HT1080 (cell line): ENCODE measurements at places on chromosomes 1 and 21.

DNA sequence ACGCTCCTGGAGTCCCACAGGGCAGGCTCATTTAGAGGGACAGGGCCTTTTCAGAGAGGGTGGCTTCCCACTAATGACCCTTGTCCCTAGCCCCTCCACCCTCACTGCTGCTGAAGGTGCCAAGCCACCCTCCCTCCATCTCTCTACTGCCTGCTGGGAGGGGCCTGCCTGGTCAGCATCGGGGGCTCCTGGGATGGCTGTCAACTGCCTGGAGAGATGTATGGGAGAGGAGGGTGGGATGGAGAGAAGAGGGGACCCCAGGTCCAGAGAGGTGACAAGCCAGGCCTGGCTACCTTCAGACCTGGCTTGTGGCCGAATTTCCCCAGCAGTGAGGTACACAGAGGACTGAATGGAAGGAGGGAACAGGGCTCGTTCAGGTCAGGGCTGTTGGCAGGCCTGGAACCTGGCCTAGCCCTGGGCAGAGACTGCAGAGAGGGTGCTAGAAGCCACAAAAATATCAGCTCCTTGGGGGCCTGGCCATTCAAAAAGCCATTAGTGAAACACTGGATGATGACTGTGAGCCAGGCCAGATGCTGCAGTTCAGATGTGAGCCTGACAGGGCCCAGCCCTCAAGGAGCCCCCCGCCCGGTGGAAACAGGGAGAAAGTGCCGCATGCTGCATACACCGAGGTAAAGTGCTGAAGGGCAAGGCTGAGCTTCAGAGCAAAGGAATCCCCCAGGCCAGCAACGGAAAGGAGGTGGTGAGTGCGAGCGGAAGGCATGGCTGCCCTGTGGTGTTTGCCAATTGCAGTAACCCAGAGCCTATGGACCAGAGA lies 20.0 kb downstream of the MMEL1 start:
- DNase-seq = no peak

DNA sequence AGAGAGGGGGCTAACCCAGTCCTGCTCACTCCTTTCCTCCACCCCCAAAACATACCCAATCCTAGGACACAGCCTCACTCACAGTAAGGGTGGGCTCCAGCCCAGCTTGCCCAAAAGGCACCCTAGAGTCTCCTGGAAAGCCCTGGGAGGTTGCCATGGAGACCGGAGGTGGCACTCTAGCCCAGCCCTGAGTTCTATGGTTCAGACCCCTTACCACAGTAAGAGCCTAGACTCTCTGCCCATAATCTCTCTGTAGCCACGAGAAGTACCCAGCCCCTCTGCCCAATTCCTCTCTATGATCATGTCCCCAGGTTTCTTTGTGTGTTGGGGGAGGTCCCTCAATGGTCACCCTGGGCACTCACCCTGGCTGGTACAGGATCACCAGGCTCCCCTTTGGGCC lies 14.4 kb downstream of the COL16A1 start:
- DNase-seq = no peak

DNA sequence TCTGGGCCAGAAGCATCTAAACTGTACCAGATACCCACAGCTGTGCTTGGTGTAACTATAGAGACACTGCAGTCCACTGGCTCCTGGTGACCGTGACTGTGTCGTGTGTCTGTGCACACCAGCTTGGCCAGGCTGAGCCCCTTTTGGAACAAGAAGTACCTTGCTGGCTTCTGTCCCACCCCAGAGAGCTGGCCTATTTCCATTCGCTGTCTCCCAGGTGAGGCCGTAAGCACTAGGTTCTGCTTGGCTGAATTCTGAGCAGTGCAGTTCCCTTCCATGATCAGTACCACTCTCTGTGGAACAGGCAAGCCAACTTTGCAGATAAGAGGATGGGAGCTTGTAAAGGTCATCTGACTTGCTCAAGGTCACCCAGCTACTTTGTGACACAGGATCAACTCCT lies 119.9 kb upstream of the DNAH14 start:
- DNase-seq = no peak

DNA sequence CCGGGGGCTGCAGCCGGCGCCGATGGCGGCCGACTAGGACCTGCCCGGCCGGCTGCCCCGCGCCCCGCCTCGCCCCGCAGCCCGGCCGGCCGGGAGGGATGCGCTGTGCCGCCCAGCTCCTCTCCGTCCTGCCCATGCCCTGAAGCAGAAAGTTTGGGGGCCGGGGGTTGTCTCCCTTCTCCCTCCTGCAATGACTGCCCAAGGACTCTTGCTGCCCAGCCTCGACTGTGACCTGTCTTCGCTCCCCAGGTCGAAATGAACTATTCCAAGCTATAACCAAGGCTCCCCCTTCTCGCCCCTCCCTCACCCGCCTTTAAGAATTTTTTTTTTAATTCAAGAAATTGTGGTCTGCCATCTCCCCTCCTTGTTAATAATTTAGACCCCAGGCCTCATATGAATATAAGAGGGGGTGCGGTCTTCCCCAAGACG lies 361 bp downstream of the TMCC2 start:
- DNase-seq = no peak

- no peak for DNase-seq
These were observed 17.0 kb upstream of the MACF1 start for GRCh38 chr1:39187275-39188046.

GRCh38 chr1:201394591-201394990 lies 4.5 kb downstream of the LAD1 start:
- DNase-seq = no peak

GRCh38 chr1:55284856-55285255 lies 69.7 kb upstream of the USP24 start:
- DNase-seq = peak; percentile 38

GRCh38 chr1:228317891-228318810 lies 88.5 kb downstream of the TRIM11 start:
- no peak for DNase-seq

DNA sequence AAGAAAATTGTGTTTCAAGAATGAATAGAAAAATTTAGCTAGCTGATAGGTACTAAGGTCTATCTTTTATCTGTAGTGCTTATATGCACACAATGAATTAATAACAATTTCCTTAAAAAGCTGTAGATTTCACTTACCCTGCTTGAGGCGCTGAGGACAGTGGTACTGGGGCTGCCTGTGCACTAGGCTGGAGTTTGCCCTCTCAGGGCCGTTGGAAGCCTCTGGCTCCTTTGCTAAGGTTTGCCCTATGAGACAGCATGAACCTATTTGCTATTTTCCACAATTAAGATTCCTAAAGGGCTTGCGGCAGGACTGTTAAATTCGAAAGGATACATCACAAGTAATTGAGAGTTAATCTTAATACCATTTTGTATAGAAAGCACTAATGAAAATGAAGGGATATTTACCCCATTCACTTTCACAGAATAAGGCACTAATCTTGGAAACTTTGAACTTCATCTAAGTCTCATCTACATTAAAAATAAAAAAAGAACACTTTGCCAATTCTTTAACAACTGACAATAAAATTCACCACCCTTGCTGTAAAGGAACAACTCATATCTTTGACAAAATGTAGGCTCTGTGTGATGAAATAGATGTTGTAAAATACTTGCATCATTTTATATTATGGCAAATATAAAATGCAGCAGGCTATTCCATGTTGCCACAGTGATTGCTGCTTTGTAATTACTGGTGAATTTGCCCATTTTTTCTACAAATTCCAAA lies 293.0 kb downstream of the NTNG1 start:
- no peak for DNase-seq

DNA sequence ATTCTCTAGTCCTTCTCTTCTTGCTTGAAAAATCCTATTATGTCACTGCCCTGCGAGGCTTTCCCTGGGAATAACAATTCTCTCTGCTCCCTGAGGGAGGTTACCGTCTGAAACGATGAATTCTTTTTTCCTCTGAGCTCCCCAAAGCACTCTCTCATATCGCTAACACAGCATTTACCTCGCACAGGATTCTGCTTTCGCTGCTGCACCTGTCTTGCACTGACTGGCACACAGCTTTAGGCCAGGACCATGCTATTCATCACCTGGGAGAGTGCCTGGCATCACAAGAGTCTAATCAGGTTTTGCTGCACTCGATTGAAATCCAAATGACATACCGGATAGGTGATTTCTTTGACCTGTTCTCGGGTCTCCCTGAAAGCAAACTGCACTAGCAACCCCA lies 52.8 kb upstream of the GNG4 start:
- no peak for DNase-seq

DNA sequence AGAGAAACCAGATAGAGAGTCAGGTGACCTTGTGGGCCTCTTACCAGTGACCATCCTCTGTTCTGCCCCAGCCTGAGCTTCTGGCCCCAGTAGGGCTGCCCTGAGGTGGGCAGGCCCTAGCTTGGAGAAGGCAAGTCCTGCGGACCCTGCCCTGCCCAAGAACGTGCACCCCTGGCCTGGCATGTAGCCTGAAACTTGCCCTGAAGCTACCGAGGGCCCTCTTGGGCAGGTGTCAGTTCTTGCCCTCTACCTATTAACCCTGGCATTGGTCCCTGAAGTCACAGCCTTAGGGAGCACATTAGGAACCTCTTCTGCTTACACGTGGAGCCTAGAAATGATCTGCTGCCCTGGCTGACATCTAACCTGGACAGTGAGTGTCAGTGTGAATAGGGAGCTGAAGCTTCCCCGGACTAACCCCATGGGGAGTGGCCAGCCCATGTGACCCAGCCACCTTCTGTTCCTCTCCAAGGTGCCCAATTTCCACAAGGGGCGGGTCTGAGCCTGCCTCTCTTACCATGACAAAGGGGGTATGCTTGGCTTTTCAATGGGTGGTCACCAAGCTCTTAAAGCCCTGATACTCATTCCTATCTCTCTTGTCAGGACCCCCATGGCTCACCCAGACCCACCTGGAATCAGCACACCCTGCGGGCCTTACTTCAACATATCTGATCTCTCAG lies 163.0 kb downstream of the ZSCAN20 start:
- DNase-seq = no peak

DNA sequence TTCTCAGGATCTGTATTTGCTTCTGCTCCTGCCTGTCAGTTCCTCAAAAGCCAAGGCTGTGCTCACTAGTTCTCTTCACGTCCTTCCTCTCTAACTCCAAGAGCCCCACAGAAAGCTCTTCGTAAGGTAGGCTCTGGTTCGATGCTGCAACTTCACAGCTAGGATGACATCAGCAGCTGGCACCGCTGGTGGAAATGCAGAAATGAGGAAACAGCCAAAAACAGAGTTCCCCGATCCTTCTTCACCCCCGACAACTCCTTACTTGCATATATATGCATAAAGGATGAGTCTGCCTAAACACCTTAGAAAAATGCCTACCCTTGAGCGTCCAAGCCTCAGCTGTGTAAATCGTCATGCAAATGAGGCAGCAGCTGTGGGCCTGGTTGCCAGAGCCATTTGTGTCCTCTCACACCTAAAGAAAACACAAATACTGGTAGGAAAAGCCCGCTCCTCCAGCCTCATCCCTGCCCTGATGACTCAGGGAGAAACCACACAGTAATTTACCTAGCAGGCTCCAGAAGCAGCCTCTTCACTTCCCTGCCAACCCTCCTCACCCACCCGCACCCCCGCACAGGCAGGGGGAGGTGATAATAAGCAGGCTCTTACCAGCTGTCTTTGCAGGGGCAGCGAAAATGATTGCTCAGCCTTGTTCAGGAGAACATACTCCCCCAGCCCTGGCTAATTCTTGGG lies 28.2 kb downstream of the BATF3 start:
- peak; percentile 93 for DNase-seq

GRCh38 chr21:36433059-36433709 lies 46.7 kb downstream of the CLDN14 start:
- DNase-seq = no peak

GRCh38 chr1:29657816-29658215 lies 421.5 kb downstream of the PTPRU start:
- DNase-seq = no peak

GRCh38 chr1:9904596-9904995 lies 5.5 kb downstream of the CTNNBIP1 start:
- no peak for DNase-seq

GRCh38 chr1:22471078-22471477 lies 19.4 kb downstream of the ZBTB40 start:
- DNase-seq = no peak

- DNase-seq = no peak
These were observed 1.7 kb downstream of the SERTAD4 start for GRCh38 chr1:210234329-210234757.

DNA sequence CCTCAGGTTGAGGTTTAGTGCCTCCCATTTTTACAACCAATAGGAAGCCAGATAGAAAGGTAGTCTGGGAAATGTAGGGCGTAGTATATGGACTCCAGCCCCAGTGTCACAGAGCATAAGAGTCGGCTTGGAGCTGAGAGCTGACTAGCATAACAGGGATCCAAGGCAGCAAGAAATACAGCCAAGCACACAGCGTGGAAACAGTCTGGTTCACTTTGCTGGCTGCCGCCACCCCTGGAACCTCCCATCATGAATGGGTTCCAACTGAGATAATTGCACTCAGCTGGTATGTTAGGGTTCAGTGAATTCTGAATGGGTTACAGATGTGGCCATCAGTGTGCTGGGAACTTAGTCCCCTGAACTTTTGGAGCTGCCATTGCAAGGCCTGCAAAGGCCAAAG lies 76.7 kb upstream of the GPR88 start:
- DNase-seq = no peak
